H1 (cell line): ENCODE measurements at places on chromosomes 5 and 9.

- no peak for DNase-seq
These were observed 65.4 kb downstream of the RNF130 start for GRCh38 chr5:180006141-180006540.

- peak; percentile 38 for DNase-seq
These were observed 20.7 kb upstream of the LPCAT1 start for GRCh38 chr5:1544294-1544961.

DNA sequence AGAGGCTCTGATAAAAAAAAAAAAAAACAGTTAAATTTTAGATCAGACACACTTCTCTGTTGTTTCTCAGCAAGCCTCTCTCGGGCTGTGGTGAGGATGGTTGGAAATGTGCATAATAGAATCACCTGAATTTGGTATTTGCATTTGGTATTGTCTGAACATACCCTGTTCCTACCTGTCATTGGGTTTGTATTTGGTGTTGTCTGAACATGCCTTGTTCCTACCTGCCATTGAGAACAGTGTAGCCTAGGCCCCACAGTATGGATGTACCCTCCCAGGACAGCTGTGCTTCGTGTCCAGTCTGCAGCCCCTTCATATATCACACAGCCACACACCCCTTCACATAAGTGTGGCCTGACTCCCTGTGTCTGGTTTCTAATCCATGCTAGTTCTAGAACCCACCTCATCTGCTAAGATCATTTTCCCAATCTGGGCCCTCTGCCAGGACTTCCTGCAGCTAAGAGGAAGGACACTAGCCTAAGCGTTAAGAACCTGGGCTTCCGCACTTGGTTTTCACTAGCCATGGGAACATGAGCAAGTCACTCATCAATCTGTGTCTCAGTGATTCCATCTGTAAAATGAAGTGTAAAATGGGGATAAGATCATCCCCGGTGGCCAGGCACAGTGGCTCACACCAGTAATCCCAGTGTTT, 49.2 kb downstream of the ITGA2 start:
- DNase-seq = no peak

DNA sequence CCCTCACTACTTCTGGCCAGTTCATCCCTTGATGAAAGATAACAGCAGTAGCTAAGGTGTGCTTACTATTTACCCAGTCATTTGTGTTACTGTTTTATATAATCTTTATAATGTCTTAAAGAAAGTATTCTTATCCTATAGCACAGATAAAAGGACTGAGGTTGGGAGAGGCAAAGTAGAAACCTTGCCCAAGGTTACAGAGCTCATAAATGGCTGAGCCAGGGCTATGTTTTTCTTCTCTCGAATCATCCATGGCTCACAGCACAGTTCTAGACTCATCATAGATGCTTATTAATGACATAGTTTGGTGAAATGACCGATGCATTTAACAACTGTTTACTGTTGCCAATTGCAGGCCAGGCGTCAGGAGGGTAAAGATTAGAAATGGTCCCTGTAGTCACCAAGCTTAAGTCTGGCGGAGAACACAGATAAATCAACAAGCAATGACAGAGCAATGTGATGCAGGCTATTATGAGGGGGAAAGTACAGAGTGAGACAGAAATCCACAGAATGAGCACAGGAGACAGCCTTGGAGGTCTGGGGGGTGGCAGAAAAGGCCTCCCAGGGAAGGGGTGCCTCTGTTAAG, 65.6 kb upstream of the ZNF622 start:
- DNase-seq = no peak

DNA sequence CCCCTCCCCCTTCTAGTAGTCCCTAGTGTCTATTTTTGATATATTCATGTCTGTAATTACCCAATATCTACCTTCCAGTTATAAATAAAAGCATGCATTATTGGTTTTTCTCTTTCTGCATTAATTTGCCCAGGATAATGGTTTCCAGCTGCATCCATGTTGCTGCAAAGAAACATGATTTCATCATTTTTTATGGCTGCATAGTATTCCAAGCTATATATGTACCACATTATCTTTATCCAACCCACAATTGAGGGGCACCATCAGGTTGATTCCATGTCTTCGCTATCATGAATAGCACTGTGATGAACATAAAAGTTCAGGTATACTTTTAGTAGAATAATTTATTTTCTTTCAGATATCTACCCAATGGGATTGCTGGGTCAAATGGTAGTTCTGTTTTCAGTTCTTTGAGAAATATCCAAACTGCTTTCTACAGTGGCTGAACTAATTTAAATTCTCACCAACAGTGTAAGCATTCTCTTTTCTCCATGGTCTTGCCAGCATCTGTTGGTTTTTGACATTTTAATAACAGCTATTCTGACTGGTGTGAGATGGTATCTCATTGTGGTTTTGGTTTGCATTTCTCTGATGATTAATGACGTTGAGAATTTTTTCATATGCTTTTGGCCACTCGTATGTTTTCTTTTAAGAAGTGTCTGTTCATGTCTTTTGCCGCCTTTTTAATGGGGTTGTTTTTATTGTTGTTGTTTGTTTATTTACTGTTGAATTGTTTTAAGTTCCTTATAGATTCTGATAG, 746.1 kb upstream of the MEF2C start:
- DNase-seq = no peak

- no peak for DNase-seq
These were observed 385.2 kb upstream of the KLF4 start for GRCh38 chr9:107874591-107875369.

GRCh38 chr5:138489683-138490061, 24.4 kb downstream of the EGR1 start:
- no peak for DNase-seq

- DNase-seq = no peak
These were observed 13.0 kb upstream of the PLPP1 start for GRCh38 chr5:55547781-55548180.

DNA sequence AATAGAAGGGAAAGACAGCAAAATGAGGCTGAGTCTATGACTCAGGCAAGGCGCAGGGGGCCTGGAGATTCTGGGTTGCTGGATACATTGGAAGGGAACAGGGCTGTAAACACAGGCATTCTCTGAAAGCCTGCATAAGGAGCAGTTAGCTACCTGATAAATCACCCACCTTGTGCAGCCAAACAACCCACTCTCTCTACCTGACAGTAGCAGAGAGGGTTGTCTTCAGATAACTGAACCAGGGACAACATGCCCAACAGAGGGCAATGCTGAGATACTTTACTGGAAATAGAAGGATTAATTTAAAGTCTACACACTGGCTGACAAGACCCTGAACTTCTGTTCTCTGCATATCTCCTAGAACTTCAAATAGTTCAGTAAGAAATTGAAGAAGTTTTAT, 161.6 kb downstream of the KCTD16 start:
- DNase-seq = no peak

GRCh38 chr5:91257301-91257700, 125.8 kb downstream of the ARRDC3 start:
- DNase-seq = no peak

DNA sequence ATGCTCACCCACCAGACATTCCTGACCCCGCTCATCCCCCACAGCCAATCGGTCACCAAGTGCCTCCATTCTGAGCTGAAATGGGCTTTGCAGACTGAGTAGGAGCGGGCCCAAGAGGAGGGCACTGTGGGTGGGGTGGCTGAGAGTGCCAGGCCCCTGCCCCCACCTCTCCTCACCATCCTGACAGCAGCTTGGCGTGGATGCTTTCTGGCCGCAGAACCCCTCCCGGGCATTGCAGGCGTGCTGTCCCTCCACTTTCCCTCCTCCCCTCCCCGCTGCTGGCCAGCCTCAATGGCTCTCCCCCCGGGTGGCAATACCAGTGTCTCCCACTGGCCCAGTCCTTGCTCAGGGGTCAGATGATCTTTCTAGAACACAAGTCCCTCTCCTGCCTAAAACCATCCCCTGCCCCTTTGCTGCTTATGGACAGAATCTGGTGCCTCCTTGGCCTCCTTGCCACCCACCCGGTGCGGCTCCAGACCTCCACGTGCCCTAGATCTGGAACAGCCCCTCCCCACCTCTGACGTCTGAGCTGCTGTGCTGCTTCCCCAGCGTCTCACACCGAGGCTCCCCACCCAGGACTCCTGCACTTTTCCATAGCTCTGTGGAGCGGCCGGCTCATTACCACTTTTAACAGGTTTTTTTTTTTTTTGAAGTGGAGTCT, 6.1 kb downstream of the FLT4 start:
- no peak for DNase-seq

DNA sequence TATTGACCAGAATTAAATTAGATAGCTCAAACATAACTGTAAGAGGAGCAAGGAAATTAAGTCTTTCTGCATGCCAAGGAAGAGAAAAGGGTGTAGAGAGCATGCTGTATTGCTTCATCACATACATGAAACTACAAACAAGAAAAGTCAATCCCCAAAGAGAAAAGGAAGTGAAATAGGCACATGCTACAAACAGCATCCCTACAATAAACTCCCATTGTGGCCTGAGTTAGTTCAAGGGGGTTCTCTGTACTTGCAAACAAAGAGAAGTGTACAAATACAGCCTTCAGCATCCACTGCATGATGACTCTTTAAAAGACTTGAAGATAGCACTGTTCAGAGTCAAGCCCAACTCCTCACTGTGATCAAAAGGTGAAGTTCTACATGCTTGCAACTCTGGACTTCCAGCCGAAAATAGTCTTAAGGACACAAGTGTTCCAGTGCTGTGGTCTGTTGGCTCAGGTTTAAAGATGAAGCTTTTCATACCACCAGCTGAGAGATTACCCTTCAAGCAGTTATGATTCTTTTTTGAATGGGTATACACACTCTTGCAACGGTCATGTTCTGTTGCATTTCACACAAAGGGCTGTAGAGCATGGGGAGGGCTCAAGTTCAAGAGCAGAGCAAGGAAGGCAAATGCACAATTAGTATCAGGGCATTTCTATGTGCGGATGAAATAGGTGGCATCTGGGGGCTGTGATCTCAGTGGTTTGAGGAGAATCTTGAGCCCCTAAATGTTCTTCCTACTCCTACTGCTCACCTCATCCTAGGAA, 534.5 kb downstream of the EBF1 start:
- DNase-seq = no peak

DNA sequence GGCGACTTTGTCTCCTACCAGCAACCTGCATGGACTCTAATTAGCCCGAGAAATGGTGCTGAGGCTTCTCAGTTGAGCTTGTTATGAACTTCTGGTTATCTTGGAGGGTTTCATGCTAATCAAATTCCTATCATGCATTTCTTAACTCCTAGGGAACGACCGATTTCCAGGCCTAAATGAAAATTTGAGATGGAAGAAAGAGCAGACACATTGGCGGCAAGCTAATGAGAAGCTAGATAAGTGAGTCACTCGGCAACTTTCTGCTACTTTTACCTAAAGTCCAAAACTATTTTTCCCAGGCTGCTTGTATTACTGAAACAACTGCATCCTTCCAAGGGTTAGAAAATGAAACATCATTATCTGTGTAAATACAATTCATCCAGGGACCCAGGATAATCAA, 207.2 kb downstream of the DOCK8 start:
- no peak for DNase-seq

DNA sequence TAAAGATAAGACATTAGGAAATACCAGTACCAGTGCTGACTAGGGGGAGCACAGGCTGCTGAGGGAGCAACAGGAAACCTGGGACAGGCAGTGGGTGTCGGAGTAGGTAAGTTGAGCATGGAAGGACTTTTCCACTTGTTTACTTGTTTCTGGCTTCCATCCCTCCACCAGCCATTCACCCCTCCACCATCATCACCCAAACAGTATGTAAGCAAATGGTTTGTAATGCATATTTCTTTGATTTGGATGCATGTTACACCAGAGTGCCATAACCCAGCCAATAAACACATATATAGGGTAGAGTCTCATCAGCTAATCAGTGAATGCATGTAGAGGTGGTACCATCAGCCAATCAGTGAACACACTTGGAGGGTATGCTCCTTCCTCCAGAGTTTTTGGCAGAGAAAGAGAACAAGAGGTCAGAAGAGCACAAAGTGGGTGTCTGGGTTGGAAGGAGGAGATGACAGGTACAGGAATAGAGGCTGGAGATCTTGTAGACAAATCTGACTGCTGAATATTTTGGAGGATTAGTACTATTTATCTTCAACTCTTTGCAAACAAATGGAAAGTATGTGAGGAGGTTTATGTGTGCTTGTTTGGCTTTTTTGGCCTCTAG, 37.7 kb upstream of the PDE8B start:
- DNase-seq = no peak

- no peak for DNase-seq
These were observed 309.6 kb upstream of the CCNH start for GRCh38 chr5:87722286-87722685.

- DNase-seq = peak; percentile 62
These were observed 1.0 kb downstream of the BASP1 start for GRCh38 chr5:17218353-17219005.

GRCh38 chr5:172645271-172646055, 4.4 kb downstream of the NEURL1B start:
- DNase-seq = no peak

DNA sequence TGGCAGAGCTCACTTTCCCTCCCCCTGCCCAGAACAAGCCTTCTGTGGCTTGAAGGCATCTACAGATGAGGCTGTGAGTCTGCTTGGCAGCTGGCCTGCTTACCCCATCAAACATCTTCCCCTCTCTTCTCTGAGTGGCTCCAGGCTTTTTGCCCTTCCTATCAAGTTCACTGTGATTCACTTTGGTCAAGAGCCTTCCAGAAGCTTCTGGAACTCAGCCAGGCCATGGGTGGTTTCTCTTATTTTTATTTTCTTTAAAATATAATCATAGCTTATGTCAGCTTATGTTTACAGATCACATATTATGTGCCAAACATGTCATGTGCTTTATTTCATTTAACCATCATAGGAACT, 267.0 kb downstream of the SEC61B start:
- no peak for DNase-seq

- no peak for DNase-seq
These were observed 87.4 kb downstream of the CAMSAP1 start for GRCh38 chr9:135819905-135820304.

- no peak for DNase-seq
These were observed 205.4 kb upstream of the ITGA1 start for GRCh38 chr5:52582313-52582712.

DNA sequence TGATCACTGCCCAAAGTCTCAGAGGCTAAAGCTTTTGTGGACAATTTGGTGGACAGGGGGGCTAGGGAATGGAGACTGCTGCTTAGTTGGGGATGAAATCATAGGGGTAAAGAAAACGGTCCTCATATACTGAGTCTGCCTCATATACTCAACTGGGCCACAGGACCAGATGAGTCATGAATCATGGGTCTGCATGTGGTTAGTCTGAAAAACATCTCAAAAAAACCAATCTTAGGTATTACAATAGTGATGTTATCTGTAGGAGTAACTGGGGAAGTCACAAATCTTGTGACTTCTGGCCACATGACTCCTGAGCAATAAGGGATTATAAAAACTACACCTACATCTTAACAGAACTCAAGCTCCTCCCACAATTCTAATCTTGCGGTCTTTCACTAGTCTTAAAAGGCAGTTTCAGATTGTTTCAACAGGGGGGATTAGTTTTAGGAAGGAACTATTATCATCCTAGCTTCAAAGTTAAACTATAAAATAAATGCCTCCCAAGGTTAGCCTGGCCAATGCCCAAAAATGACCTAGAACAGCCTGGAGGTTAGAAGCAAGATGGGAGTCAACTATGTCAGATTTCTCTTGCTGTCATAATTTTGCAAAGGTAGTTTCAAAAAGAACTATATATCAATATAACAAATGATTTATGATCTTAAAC, 17.5 kb downstream of the TMEM161B start:
- DNase-seq = no peak

- no peak for DNase-seq
These were observed 20.1 kb downstream of the ZNF462 start for GRCh38 chr9:106883030-106883429.
